ENCODE measurements at places on chromosomes 16 and 17.

GRCh38 chr16:88008840-88009239, 57.6 kb downstream of the BANP start:
- DNase-seq = no peak

GRCh38 chr17:50466371-50467113, 2.1 kb downstream of the CHAD start:
- no peak for DNase-seq

DNA sequence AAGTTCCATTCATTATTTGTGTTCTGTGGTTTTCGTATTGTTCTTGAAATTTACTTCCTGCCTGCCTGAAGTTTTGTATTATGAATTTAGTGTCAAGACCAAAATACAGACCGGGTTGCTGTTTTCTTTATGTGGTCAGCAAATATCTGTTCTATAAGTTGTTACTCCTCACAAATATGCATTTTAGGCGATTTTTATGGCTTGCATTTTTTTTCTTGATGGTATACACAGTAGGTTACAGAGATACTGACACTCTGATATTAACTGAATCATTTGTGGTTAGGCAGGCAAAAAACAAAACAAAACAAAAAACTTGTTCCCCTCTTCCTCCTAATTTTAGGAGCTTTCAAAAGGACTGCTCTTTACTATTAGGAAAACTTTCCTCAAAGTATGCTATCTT, 52.6 kb downstream of the BCAS3 start:
- DNase-seq = no peak

DNA sequence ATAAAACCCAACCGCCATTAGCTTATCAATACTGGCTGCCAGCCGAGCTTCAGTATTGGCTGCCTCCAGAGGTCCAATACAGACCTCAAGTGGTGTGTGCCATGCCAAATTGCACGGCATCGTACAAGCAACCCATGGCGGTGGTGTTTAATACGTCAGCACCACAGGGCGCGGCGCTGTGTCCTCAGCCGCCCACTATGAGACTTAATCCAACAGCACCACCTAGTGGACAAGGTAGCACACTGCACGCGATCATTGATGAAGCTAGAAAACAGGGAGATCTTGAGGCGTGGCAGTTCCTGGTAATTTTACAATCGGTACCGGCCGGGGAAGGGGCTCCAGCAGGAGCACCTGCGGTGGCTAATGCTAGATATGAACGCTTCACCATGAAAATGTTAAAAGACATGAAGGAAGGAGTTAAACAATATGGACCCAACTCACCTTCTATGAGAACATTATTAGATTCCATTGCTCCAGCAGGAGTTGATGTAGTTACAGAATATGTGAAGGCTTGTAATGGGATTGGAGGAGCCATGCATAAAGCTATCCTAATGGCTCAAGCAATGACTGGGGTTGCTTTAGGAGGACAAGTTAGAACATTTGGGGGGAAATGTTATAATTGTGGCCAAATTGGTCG, 15.4 kb downstream of the FLYWCH1 start:
- peak; percentile 80 for DNase-seq

GRCh38 chr17:32903774-32904673, 23.9 kb upstream of the TMEM98 start:
- no peak for DNase-seq

- no peak for DNase-seq
Observed at GRCh38 chr17:74773871-74774286, 2.3 kb downstream of the NAT9 start.

- DNase-seq = no peak
Observed at GRCh38 chr17:37792787-37793186, 47.9 kb upstream of the HNF1B start.

- peak; percentile 35 for DNase-seq
Observed at GRCh38 chr16:78461496-78462287, 362.2 kb downstream of the WWOX start.

DNA sequence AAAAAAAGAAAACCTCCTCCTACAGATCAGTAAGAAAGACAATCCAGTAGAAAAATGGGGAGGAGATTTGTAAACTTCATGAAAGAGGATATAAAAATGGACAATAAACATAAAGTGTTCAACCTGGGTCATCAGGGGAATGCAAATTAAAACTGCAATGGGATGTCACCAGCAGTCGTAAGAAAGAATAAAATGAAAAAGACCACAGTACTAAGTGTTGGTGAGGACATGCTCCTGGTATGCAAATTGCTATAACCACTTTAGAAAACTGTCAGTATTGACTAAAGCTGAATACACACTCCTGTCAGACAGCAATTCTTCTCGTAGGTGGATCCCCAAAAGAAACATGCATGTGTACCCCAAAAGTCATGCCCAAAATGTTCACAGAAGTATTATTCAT, 265.3 kb upstream of the CACNG5 start:
- no peak for DNase-seq

DNA sequence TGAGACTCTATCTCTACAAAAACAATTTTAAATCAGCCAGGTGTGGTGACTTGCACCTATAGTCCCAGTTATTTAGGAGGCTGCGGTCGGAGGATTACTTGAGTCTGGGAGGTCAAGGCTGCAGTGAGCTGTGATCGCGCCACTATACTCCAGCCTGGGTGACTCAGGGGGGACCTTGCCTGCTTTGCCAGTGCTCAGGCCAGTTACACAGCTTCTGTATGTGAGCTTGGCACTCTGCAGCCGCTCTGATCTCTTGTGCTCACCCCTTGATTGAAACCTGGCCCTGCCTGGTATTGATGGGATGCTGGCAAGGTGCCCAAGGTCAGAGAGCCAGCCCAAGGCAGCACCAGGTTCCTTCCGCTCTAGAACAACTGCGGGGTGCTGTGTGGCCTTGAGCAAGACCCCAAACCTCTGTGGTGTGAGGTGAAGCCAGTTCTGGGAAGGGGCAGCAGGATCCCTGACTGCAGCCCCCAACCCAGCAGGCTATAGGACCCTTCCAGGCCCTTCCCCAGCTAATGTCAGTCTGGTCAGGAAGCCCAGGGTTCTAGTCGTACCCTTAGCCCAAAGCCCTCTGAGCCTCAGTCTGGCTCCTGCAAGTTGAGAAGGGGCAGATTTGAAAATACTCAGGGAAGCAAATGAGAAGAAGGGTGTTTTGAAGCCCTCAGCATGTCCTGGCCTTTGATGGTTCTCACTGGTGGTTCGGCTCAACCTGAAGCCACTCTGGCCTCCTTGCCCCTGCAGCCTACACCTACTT, 18.9 kb downstream of the MMP15 start:
- DNase-seq = no peak

DNA sequence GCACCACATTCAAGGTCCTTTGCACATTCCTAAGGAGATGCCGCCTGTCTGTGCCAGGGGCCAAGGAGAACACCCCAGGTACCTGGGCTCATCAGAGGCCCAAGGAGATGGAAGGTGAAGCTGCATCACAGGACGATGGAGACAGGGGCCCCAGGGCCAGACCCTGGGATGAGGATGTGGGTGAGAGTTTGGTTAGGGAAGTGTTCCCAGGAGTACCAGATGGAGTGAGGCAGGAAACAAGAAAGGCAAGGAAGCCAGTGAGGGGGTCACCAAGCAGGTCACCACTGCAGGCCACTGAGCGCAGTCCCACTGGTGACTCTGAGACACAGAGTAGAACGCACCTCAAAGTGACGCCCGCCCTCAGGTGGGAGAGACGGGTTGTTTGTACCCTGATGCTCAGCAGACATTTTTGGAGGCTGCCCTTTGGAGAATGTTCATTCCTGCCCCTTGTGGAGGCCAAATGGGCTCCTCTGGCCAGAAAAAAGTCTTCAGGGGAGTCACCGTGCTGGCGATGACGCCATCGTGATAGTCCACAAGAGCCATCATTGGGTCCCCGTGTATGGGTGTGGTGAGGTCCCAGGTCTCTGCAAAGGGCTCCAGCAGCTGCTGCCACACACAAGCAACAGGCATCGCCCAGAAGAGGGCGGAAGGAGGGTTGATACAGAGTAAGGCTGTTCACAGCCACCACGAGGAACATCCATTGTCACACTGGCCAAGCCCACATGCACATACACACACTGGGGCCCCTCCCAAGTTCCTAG, 57.5 kb downstream of the BEAN1 start:
- peak; percentile 20 for DNase-seq

- DNase-seq = no peak
Observed at GRCh38 chr17:34626121-34626681, 46.8 kb downstream of the TMEM132E start.

DNA sequence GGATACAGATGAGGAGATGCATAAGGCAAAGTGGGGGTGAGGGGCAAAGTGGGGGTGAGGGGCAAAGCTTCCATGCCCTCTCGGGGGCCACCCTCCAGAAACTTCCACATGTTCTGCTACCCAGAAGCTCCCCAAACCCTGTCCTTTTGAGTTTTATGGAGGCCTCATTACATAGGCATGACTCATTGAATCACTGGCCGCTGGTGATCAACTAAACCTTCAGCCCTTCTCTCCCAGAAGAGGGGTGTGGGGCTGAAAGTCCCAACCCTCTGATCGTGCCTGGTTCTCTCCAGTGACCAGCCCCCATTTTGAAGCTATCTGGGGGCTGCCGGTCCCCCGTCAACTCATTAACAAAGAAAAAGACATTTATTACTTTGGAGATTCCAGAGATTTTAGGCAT, 27.5 kb downstream of the ITGAE start:
- DNase-seq = no peak

DNA sequence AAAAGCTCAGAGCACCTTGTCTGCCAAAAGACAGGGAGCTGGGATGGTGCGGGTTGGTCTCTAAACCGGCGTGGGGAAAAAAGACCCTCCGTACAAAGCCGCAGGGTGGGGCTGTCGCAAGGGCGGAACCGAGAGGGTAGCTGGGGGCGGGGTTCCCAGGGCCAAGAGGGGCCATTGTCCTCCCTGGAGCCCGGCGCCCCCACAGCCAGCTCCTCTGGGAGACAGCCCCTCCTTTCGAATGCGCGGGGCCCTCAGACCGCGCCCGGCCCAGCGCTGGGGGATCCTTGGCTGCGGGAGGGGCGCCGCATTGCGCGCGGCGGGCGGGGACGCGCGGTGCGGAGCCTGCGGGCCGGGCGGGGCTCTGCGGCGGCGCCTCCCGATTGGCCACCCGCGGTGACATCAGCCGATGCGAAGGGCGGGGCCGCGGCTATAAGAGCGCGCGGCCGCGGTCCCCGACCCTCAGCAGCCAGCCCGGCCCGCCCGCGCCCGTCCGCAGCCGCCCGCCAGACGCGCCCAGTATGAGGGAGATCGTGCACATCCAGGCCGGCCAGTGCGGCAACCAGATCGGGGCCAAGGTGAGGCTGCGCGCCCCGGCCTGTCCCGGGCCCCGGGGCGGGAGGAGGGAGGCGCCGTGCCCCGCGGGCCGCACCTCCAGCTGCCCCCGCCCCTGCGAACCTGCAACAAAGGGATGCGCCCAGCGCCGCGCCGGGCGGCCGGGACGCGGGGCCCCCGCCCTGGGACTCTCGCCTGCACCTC, at the start of gene TUBB3:
Gene TUBB3, plus strand, starts transcription at position 459 of the 756 bp plus-strand sequence. Its CDS starts 60 bp downstream, at position 519.
- DNase-seq = peak; percentile 75

- no peak for DNase-seq
Observed at GRCh38 chr17:80132906-80133625, 13.9 kb downstream of the EIF4A3 start.

DNA sequence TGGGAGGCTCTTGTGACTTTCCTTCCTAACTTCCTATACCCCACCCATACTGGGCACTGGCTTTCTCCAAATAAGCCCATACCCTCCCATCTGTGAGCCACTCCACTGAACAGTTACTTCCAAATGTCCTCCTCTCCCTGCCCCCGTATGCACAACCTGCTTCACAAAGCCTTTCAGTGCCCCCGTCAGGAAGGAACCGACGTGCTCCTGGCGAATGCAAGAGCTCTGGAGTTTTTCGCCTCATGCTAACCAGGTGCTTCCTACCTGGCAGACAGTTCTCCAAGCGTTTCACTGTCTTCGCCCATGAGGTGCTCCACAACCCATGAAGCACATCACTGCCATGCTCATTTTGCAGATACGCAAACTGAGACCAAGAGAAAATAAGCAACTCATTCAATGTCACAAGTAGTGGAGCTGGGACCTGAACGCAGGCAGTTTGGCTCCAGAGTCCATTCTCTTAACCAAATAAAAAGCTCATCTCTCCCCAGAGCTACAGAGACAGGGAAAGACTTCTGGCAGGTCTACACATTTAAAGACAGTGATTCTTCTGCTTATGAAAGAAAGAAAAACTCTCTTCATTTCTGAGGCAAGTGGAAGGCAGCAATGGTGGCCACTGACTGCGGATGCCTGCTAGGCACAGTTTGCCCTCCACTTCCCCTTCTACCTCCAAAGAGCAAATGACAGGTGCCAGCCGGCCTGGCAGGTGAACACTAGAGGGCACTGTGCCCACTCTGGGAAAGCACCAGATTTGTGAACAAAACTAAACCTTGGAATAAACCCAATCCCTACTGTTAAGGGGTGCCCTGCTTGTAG, 23.8 kb downstream of the SPHK1 start:
- DNase-seq = peak; percentile 35

GRCh38 chr17:35293151-35293847, 50.4 kb downstream of the SLFN5 start:
- DNase-seq = no peak

- no peak for DNase-seq
Observed at GRCh38 chr17:76240461-76241203, at the start of gene RNF157. RNF157 (minus strand) TSS chr17:76240493; CDS start chr17:76240240, 253 bp downstream.

DNA sequence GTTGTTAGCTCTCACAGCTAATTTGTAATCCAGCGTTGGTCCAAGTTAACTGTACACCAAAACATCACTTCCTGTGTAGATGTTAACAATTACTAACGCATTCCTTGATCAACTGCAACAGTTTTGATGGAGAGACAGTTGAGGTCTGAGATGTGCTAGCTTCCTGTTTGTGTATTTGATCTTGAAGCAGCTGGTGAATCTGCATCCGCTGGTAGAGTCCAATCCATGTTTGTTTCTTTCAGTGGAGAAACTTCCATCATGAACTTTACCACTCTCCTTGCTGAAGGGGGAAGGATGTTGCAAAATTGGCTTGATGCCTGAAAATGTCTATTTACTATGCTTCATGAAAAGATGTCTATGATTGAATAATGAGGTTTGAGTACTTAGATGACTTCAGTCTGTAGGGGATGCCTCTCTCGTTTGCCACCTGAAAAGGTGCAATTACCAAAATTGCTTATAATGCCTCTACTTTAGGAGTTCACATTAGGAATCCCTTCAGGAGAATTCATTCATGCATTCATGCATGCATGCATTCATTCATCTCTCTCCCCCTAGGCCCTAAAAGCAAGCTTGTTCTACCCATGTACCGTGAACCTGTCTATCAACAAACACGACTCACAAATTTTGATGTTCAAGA, 39.6 kb upstream of the ZKSCAN2 start:
- DNase-seq = no peak
